ENCODE measurements at places on chromosomes 4 and X.

DNA sequence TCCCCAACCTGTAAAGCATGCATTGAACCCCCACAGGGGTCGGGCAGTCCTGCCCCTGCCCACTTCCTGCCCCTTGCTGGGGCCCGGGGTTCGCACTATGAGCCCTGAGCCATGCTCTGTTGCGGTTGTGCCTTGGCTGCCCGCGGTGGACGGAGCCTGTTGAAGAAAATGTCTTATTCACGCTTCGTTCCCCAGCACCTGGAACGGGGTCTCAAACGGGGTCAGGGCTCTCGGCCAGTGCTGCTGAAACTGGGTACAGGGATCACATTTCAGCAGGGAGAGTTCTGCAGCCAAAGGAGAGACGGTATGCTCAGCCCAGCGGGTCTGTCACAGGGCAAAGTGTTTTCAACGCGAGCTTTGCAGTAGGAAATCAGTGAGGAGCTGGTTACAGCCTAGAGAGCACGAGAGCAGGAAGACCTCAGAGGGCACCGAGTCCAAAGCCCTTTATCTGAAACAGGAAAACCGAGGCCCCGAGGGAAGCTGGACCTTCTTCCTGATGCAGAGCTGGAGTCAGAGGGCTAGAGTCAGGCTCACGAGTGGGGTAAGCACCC, 46.3 kb upstream of the AFAP1 start:
- DNase-seq = no peak

- DNase-seq = no peak
These were observed 54.2 kb downstream of the MND1 start for GRCh38 chr4:153398713-153399112.

- DNase-seq = no peak
These were observed 371.8 kb upstream of the NOCT start for GRCh38 chr4:138643827-138644226.

- DNase-seq = no peak
These were observed 207.3 kb downstream of the SLC7A11 start for GRCh38 chr4:138034871-138035270.

GRCh38 chrX:10007621-10008020, 40.5 kb downstream of the CLDN34 start:
- no peak for DNase-seq

DNA sequence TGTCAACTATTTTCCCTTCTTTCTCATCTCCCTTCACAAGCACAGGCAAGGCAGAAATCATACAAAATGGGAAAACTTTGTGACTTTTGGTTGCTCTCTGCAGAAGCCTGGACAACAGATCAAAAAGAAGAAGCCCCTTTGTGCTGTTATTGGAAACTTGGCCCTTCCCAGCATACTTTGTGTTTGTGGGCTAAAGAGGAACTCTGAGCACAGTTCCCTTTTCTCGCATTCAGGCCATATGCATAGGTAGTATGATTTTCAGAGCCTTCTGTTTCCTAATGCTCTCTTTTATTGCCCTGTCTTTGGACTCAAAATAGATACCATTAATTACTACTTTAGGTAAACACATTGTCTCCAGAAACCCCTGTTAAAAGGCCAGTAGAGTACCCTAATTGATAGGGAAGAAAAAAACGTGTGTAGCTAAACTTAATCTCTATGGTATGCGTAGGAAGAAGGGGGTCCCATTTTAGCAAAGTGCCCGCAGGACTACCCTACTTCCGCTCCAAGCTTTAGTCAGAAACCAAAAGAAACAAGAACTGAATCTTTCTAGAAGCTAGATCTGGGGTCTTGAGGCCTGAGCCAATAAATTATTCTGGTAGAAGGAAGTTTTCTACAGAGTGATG, 26.6 kb downstream of the VSIG4 start:
- DNase-seq = peak; percentile 60

- DNase-seq = no peak
These were observed 80.9 kb downstream of the PCYT1B start for GRCh38 chrX:24566240-24566639.

GRCh38 chrX:12979026-12979607, 4.2 kb downstream of the TMSB4X start:
- no peak for DNase-seq

GRCh38 chr4:4618847-4619246, 77.0 kb upstream of the STX18 start:
- no peak for DNase-seq

DNA sequence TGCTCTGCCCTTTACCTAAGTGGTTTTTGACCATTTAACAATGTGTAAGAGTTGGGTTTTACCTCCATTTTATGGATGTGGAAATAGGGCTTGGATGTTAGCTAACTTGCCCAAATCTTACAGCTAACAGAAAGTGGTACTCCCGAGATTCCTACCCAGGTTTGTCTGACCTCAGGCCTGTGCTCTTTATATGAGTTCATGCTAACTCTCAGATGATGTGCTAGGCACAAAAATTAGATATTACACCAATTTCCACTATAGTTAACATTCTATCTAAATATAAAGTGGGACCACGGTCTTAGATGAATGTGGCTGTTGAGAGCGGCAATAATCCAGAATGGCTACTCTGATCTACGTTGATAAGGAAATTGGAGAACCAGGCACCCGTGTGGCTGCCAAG, at the start of gene PTTG2:
PTTG2 (plus strand) TSS at position 301 of the 400 bp plus-strand sequence; CDS start at position 338, 37 bp downstream.
- no peak for DNase-seq

DNA sequence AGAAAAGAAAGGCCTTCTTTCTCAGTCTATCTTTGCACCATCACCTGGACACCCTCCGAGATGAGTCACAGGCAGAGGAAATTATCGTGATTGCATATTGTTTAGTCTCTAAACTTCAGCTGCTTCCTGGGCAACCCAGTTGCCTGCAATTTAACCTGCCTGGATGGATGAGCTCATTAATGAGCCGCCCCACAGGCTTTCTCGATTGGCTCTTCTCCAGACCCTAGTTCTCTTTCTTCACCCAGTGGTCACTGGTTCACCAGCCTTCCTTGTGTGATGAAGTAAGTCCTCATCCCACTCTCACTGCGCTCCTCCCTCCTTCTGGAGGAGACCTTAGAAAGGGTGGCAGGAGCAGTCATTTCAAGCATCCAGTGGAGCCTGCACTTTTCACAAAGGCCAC, 94.4 kb downstream of the SOWAHB start:
- DNase-seq = no peak

DNA sequence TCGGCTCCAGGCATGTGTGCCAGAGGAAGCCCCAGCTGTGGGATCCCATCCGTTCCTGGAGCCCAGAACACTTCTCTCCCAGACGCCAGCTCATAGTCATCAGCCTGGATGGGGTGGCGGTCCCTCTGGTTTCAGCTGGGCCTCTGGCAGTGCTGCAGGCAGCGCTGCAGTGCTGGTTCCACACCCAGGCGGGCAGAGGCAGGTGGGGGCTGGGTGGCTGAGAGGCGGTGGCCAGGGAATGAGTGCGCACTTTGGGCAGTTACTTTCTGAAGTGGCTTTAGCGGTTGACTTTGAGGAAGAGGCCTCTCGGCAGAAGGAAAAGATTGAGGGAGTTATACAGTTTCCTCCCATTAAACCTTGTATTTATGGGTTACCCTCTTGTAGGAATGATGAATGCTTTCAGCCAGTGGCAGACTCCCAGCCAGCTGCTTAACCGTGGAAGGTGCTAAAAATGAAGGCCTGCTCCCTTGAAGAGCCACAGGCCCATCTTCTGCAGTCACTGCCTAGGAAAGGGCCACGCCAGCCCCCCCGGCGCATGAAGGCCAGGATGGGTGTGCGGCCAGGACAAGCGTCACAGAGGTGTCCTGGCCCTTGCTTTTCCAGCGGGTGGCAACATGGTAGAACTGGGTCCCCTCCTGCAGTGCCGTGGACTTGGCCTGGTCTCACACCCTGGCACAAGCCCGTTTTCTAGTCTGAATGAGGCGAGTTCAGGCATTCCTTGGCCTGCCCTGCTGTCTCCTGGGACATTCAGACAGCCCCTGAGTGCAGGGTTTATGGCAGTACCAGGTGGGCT, 9.9 kb downstream of the TADA2B start:
- DNase-seq = no peak

DNA sequence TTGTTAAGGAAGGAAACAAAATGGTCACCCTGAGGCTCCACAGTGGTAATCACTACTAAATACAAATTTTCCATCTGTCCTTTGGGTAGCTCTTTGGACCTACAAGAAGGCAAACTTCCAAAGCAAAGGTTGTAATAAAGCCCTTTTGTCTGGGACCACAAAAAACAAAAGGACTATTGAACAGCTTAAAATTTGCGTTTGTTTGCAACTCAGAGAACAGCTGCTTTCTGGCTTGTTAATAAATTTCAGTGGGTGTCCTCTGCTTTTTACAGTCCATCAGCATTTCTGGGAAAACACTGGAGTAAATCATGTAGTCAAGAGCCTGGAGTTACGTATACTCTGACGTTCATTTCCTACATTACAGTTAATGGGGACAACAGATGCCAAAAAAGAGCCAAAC, 439.7 kb upstream of the DIAPH2 start:
- no peak for DNase-seq

GRCh38 chr4:106301393-106302061, 14.5 kb downstream of the TBCK start:
- DNase-seq = no peak

Measured in AML-193 (cell line).